Frontal cortex (tissue), 4 donors: ENCODE measurements at places on chromosomes 6 and 20.
A peak's percentile ranks its signal among the peaks of the same experiment; 100 is the strongest.

DNA sequence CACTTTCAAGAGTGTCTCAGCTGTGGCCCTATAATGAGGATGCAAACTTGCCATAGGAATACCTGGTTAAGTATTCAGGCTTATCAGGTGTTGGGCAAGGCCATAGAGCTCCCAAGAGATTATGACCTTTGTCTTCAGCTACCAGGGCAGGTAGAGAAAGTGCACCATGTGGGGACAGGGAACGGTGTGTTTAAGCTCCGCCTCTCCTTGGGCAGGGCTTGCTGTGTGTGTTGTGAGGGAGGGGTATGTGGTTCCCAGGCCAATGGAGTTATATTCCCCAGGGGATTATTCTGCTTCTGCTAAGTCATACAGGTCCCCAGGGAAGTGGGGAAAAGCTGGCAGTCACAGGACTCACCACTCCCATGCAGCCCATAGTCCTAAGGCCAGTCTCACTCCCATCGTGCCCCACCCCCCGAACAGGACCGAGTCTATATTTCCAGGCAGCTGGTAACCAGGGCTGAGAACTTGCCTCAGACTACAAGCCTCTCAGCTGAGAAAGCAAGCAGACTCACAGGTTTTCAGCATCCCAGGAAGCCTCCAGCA lies 660.2 kb downstream of the HTR1B start:
- no peak for DNase-seq

GRCh38 chr6:48765352-48765961 lies 654.5 kb upstream of the PTCHD4 start:
- peak; percentile 8 for DNase-seq

DNA sequence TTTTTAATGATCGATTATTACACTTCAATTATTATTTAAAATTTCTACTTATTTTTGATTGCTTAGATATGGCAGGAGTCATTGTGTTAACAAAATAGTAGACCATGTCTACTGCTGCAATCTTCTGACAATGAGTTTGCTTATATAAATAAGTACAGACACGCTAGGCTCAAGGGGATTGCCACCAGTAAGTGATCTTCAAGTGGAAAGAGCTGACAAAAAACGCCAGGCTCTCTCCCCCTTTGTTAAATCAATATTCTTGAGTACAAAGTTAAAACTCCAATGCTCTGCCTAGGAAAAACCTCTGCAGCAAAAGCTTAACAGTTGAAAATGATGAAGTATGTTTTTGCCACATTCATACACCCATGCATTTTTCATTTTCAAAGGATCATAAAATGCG lies 738.1 kb downstream of the HDGFL1 start:
- DNase-seq: no peak

- DNase-seq: no peak
These were observed 46.9 kb downstream of the ANKRD6 start for GRCh38 chr6:89479897-89480296.
